Coronary artery (tissue), 2 donors: ENCODE measurements at places on chromosomes 4 and X.

DNA sequence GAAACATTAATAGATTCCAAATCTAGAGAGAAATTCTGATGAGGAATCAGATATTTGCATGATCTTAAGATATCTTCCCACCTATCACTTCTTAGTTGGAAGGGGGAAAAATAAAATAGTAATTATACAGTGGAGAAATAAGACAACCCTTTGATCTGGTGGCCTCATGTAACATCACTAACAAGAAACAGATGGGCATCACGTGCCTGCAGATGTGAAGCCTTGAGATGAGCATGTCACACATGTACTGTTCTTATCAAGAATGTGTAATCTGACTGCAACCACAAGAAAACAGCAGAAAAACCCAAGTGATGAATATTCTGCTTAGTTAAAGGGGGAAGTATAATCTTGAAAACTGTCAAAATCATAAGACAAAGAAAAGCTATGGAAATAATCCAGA is 31.4 kb upstream of the NKX6-1 start:
- no peak for DNase-seq

DNA sequence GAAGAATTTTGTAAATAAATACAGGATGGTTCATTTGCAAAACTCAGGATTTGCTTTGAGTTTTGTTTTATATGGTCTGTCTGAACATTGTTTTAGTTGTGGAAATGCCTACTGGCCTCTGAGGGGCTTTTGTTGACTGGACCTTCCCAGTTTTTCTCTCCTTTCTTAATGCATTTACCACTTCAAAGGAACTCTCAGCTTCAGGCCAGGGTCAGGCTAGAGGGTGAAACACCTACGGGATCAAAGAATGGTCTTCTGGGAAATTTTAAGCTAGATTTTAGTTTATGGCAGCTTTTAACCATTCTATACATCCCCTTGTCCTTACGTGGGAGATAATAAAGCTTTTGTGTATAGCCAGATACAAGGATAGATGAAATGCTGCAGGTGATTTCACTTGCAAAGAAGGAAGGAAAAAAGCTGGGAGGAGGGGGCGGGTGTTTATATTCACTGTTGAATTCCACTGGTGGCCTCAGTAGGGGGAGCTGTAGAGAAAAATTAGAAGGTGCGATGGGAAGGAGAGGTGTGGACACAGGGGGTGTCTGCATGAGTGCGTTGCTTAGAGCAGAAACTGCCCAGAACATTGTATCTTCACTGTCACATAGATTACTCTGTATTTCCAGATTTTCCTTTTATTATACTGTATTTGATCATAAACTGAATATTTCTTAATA is 151.8 kb downstream of the TSPAN5 start:
- no peak for DNase-seq

GRCh38 chr4:113825272-113825671 is 63.7 kb upstream of the CAMK2D start:
- no peak for DNase-seq

- no peak for DNase-seq
These were observed 5.7 kb upstream of the GPR174 start for GRCh38 chrX:79138658-79139241.

DNA sequence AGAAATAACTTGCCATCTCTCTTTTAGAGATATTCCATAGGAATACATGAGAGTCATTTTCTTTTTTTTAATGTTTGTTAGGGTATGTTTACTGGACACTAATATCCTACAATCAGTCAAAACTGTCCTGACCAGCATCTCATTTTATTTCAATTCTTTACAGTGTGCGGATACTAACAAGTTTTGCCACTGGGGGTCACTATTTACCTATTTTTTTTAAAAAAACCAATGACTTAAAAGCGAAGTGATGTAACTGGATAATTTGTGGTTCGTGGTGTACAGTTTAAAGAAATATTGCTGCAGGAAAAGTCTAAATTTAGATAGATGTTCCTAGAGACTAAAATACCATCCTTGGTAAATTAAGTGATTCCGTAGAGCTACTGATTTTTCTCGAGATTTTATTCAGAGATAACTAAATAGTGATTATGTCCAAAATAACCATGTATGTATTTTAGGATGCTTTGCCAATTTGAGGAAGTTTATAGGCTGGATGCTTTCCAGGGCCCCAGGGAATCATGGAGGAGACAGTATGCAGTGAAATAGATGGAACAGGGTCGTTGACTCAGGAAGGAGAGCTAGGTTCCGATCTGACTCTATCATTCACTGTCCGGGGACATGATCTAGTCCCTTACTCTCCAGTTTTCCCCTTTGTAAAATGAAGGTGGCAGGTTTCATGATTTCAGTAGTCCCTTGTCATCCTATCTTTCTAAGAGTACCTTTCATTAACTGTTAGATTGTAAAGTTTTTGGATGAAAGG is 34.0 kb upstream of the GNPDA2 start:
- DNase-seq = no peak

DNA sequence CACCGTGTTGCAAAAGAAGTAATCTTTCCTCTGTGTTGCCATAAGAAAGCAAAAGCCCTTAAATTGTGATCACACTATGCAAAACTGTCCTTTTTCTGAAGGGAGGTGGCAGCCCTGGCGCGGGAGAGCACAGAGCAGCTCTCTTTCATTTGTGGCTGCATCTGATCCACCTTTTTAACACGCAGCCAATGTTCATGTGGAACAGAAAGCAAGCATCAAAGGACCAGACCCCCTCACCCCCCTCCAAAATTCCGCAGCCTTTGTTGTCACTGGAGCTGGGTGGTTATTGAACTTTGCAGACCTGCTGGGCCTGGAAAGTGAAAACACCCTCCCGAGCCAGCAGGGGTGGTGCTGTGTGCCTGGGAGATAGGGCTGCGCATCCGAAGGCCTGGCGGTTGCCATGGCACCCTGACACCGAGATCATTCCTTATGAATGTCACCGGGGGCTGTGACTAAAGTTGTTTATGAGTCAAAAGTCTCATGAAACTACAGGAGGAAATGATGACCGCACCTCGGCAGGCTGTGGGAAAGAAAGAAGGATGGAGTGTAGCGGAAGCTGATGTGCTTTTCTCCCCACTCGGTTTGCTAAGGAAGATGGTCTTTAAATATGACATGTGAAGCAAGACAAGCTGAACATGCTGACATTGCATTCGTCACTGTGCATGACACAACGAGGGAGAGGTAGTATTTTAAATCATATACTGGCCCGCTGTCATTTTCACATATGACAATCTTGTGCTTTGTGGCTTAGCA is 367.4 kb downstream of the UNC5C start:
- DNase-seq = no peak
